PC-3 (cell line): ENCODE measurements at places on chromosomes 11 and 22.

- no peaks in the 10 kb centered on the region; the same call in 1 of the 2 replicates for H3K36me3 ChIP-seq
- H3K4me3 ChIP-seq = no peak overlapping the region
- DNase-seq = no peak
- H3K4me1 ChIP-seq = no peaks in the 10 kb centered on the region
These were observed 35.8 kb upstream of the RIC3 start for GRCh38 chr11:8204596-8204995.

DNA sequence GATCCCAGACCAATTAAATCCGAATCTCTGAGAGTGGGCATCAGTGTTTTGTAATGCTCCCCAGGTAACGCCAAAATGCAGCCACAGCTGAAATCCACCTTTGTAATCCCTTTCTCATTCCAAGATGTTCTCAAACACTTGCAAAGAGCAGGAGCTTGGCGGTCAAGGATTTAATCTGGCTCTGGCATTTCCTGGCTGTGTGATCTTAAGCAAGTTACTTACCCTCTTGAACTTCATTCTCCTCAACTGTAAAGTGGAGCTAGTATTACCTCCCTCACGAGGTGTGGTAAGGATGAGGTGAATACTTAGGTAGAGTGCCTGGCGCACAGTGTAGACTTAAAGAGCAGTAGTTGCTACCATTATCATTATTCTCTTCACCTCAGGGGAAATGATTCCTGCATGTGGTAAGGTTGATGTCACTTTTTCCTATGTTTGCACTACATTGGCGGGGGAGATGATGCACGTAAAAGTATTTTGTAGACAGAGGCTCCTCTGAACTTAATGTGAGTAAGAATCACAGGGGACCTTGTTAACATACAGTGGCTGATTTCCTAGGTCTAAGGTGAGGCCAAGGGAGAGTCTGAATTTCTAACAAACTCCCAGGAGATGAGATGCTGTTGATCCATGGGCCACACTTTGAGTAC is 210.4 kb upstream of the PITPNB start:
- no peaks in the 10 kb centered on the region for H3K27me3 ChIP-seq
- peak; percentile 46 for DNase-seq
- peaks cover 8% of the 10 kb centered on the region; the same call in 1 of the 2 replicates for H3K4me1 ChIP-seq
- no peaks in the 10 kb centered on the region for H3K36me3 ChIP-seq

DNA sequence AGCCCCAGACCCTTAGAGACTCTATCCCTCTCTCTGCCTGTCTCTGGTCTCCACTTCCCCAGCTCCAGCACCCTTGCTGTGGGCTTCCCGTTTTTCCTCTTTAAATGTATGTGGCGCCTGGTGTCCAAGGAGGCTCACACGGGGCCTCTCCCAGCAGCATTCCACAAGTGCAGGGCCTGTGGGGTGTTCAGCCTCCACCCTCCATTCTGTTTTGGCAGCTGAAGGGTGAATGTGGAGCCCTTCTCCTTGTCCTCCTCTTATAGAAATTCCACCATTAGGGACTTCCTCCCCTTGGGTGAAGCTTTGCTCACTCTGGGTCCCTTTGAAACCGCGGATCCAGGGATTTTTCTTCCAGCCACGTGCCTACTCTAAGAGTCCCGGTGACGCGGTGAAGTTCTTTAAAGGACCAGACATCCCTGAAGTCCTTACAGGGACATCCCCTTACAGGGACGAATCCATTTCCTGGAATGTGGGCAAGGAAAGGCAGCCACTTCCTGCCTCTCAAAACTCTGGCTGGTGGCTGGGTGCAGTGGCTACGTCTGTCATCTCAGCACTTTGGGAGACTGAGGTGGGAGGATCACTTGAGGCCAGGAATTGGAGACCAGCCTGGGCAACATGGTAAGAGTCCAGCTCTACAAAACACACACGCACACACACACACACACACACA is 1.6 kb upstream of the TSPAN18 start:
- H3K27ac ChIP-seq = no peak overlapping the region
- no peaks in the 10 kb centered on the region for H3K36me3 ChIP-seq
- peaks cover 54% of the 10 kb centered on the region for H3K27me3 ChIP-seq
- no peak for DNase-seq

DNA sequence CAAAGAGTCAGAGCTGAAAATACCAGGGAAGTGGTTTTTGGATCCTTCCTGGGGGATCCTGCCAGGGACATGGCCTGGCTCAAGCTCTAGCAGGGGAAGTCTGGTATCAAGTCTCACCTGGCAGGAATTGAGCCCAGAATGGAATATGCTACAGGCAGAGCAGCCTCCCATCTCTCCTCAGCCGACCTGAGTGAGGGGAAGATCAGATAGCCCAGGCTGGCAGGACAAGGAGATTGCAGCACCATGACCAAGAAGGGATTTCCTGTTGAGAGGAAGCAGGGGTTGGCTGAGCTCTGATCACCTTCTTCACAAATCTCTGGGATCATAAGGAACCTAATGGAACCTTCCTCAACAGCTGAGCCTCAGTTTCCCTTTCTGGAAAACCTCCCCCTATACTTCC is 13.0 kb downstream of the OAF start:
- H3K36me3 ChIP-seq = no peaks in the 10 kb centered on the region
- H3K27me3 ChIP-seq = no peaks in the 10 kb centered on the region
- DNase-seq = no peak
- H3K4me3 ChIP-seq = no peak overlapping the region
- H3K4me1 ChIP-seq = peaks cover 7% of the 10 kb centered on the region; the same call in 1 of the 2 replicates
